ENCODE measurements at places on chromosomes 1 and 21.

GRCh38 chr1:116722016-116722838 lies 32.0 kb upstream of the CD2 start:
- DNase-seq, result no peak

GRCh38 chr1:214192825-214193643 lies 87.9 kb upstream of the SMYD2 start:
- DNase-seq, result no peak

DNA sequence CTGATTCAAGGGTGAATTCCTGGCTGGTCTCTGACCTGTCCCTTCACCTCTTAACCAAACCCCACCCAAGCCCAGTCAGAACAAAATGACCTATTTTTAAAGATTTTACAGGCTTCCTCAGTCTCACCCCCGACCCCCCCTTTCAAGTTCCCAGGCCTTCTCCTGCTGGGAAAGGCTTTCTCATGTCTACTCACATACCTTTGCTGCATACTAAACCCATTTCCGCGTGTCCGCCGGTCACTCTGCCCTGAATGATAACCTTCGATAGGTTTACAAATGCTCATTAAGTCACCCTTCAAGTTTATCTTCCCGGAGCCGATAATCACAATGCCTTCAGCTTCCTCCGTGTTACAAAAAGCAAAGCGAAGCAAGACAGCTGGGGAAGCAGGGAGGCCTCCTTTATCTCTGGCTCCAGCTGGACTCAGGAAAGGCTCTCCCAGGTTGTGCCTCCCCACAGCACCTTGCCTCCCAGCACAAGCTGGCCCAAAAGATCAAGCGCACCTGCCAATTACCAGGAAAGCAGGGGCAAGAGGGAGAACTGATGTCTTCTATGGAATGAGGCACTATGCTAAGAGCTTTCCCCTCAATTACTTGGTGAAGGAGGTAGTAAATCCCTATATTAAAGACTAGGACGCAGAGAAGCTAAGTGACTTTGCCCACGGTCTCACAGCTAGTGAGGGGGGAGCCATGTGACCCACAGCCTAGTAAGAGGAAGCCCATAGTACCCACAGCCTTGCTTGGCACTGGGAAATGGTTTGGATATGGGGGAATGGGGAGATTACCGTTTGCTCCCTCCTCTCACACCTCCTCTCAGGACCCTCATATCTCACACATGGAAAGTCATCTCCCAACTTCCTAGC lies 15.9 kb downstream of the SMIM12 start:
- DNase-seq, result no peak

DNA sequence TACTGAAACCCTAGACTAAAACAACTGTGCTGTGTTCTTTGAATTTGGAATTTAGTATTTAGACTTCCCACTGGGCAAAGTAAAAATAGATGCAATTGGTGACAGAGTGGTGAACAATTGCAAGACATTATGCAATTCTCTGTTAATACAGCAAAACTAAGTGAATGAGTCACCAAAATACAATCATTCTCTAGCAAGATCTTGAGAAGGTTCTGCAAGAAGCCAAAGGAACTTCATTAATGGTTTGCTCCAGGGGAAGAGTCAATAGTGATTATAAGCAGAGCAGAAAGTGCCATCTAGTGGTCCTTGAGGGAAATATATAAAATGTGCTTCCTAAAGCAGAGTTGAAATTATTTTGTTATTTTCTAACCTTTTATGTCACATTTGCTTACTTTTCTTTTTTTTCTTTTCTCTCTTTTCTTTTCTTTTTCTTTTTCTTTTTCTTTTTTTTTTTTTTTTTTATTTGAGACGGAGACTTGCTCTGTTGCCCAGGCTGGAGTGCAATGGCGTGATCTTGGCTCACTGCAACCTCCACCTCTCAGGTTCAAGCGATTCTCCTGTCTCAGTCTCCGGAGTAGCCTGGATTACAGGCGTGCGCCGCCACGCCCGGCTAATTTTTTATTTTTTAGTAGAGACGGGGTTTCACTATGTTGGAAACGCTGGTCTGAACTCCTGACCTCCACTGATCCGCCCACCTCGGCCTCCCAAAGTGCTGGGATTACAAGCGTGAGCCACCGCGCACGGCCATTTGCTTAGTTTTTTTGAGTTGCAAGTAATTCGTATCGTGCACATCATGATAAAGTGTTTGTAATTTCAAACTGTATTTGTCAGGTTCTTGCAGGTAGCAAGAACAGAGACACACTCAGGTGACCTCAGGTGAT lies 99.2 kb downstream of the CTH start:
- no peak for DNase-seq

- no peak for DNase-seq
Observed at GRCh38 chr21:15098908-15099307, 34.1 kb upstream of the NRIP1 start.

DNA sequence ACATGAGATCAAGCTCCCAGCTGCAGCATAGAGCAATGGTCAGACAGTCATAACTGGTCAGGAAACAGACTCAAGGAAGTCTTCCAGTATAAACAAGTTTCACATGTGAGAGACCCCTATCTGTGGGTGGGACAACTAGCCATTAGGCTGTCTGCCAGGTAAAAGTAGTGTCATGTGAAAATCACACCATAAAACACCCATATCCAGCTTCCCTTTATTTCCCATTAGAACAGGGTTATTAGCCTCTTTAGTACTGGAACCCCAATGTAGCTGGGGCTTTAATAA lies 426.7 kb downstream of the KCNT2 start:
- no peak for DNase-seq

- DNase-seq, result no peak
Observed at GRCh38 chr1:112904831-112905261, 51.1 kb downstream of the SLC16A1 start.

GRCh38 chr1:10945991-10946509 lies 66.4 kb upstream of the TARDBP start:
- DNase-seq, result no peak

DNA sequence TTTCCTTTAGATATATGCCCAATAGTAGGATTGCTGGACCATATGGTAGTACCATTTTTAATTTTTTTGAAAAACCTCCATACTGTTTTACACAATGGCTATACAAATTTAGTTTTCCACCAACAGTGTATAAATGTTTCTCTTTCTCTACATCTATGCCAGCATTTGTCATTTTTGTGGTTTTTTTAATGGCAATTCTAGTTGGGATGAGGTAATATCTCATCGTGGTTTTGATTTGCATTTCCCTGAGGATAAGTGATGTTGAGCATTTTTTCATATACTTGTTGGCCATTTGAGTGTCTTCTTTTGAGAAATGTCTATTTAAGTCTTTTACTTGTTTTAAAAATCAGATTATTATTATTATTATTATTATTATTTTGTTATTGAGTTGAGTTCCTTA lies 35.5 kb downstream of the PLA2G4A start:
- DNase-seq, result no peak

GRCh38 chr1:87497380-87498203 lies 168.9 kb downstream of the LMO4 start:
- DNase-seq, result no peak

DNA sequence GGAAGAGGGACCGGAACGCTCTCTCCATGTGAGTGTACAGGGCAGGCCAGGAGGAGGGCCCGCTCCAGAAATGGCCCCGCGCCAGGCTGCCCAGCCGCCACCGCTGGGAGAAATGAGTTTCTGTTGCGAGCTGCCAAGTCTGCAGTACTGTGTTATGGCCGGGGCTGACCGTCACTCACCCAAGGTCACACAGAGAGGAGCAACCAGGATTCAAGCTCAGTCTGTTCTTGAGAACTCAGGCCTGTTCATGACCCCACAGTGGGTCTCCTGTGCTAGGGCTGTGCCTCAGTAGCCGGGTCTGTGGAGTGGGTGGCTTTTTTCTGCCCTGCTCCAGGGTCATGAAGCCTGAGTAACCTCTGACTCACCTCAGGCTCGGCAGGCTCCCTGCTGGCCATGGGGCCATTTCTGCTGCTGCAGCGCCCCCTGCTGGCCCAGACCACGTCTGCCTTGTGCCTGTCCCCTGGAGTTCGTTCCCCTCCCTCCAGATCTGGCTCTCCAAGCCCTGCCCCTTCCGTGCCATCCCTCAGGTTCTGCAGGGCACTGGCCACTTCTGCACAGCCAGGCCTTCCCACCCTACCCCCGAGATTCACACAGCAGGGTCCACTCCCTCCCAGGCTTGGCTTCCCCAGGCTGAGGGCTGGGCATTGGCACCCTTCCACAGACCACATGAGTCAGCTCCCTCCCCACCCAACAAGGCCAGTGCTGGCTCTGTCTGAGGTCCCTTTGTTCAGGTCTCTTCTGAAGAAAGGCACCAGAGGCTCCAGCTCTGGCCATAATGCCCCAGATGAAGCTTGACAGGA lies 51.8 kb downstream of the EDN2 start:
- peak; percentile 88 for DNase-seq
